Activated T-helper 1 cell treated with anti-CD3 and anti-CD28 coated beads, Interleukin-2, amount 50 U/mL, for 16 hours (primary cell): ENCODE measurements at places on chromosomes 7 and 10.

DNA sequence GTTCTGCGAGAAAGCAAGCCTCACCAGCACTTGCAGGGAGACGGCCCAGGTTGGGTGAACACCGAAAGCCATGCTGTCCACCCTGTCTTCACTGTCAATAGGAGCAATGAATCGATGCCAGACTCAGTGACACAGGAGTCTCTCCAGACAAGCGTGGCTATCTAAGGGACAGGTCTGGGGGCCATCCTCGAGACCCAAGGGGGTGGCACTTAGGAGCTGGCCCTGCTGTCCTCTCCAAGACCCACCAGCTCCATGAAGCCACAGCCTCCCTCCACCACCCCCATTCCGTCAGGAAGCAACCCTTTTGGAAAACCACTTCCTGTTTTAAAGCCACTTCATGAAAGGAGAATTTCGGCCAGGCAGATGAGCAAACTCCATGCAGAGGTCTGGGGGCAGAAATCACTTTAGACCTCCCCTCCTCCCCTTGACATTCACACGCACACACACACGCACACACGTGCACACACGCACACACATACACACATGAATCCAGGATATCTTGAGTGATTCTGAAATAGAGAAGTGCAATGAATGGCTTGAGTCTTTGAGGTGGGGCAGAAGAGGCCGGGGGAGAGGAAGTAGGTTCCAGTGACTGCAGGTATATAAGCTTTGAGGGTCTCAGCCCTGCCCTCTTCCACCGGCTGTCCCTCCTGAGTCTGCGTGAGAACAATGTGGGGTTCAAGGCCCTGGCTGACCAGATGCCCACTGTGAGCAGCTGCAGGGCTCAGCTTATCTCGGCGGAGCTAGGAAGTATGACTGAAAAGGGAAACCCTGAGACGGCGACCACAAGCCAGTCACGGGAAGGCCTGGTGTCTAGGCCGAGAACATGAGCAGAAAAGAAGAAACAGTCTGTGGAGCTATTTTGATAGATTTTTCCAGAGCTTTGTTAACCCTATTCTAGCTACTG lies 25.0 kb downstream of the RGS10 start:
- DNase-seq: no peak

DNA sequence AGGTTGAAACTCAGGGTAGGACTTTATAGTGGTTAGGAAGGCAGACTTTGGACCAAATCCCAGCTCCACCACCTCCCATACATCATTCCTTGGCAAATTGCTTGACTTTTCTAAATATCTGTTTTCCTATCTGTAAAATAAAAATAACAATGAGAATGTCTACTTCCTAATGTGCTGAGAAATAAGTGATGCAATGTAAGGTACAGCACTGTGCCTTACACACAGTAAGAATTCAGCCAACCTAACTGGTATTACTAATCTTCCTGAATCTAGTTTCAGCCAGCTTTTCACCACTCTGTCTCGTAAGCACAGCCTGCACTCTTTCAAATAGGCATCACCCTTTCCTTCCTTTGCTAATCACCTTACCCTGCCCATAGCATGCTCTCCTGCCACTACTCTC lies 9.7 kb downstream of the PRLHR start:
- DNase-seq: no peak

DNA sequence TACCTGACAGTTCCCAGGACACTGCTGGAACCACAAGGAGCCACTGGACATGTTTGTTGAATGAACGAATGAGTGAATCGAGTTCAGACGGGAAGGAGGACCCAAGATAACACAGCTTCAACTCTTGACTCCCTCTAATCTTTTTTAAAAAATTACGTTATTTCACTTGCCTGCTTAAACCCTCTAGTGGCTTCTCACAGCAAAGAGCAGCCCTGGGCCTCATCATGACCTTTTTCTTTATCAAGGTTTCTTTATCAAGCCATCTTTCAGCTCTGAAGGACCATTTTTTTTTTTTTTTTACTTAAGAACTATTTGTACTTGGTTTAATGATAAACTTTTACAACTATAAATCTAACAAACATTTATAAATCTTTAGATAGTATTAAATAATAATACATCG lies 110.6 kb downstream of the TAX1BP1 start:
- no peak for DNase-seq

GRCh38 chr7:104482362-104483037 lies 154.1 kb downstream of the LHFPL3 start:
- DNase-seq: no peak

GRCh38 chr10:4638099-4638498 lies 187.9 kb upstream of the AKR1E2 start:
- DNase-seq: no peak

- no peak for DNase-seq
Observed at GRCh38 chr10:78627254-78627795, 441.4 kb upstream of the ZMIZ1 start.

DNA sequence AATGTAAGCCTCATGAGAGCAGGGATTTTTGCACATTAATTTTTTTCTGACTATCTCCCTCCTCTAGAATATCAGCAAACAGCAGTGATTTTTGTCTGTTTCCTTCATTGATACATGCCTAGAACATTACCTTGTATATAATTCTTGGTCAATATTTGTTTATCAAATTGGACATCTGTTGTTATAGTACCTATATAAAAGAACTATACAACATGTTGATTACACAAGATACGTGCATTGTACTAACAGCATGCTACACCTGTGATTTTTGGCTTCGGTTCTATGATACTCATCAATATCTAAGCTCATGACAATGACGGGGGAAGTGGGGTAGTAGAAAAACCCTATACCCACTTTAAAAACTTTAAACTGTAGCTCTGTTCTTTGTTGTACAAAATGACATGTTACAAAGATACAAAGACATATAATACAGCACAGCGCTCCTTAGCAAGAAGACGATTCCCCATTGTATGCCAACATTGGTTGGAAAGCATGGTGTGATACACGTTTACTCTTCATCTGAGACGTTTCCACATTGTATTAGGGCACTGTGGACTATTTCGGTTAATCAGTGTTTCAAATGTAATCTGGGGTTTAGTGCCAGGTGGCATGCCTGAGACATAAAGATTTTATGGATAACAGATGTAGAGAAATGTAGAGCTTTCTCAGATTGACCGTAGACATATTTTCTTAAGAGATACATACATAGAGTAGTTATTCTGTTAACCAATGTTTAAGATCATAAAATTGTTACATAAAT lies 70.5 kb upstream of the FOXP2 start:
- DNase-seq: no peak

DNA sequence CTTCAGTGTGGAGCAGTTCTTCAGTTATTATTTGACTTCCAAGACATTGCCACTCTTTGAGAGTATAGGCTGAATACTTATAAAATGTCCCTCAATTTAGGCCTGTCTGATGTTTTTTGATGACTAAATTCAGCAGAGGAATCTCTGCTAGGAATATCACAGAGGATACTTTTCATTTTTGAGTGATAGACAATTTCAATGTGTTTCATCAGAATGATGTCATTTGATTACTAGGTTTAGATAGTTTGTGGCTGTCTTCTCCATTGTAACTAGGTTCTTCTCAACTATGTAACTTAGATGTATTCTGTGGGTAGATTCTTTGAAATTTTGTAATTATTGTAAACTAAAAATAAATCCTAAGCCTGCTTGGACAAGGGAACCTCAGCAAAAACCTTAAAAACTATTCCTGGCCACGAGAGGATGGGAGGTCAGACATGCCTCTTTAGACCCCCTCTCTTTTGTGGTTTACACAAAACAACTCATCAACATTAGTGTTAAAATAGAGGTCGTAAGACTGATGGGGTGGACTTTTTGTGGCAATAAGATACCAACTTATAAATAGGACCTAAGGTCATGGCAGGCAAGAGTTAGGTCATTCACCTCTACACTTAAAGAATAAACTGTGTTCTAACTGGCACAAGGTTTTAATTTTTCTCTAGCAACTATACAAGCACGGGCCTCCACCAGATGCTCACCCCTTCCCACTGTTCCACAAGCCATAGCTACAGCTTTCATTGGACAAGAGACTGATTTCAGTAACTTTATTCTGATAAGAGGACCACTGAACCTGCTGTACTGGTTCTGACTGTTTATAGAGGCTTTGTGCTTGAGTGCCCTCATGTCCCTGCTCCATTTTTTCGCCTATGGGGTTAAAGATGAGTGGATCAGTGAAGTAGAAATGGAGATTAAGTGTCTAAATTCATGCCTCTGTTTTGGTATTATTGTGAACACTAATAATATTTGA lies 33.7 kb downstream of the CYP2C8 start:
- no peak for DNase-seq

- DNase-seq: no peak
Observed at GRCh38 chr7:69173846-69174245, 424.4 kb upstream of the AUTS2 start.

GRCh38 chr10:30861221-30861620 lies 170.4 kb downstream of the ZNF438 start:
- DNase-seq: no peak

DNA sequence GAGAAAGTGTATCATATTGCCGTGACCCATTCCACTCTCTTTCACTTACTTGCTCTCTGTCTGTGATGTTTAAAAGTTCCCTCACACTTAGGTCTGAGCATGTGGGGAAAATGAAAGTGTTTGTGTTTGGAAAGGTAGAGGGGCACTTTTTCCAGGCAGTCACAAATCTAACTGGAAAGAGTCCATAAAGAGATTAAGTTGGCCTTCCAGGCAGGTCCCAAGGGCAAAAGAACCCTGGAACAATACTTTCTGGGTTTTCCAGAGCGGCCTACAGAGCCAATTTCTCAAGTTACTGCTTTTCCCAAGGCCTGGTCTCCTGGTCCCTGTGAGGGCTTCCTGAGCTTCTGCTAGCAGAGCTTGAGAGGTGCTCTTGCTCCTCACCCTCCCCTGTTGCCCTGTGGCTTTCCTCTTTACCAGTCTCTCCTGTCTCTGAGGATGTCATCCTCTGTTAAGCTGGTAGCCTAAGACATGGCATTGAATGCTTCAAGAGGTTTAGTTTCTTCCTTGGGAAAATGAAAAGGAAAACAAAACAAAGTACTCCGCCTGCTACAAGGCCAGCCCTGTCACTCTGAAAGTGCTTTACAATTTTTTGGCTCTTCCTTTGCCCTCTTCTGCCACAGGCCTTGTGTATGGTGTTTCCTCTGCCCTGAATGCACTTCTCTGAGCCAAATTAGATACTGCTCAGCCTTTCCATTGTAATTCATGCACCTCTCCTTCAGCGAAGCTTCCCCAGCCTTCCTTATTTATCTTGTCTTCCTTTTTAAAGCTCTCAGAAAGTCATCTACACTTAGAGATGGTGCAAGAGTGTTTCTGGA lies 20.1 kb downstream of the TES start:
- no peak for DNase-seq

GRCh38 chr10:110827410-110827809 lies 44.3 kb upstream of the PDCD4 start:
- DNase-seq: no peak

DNA sequence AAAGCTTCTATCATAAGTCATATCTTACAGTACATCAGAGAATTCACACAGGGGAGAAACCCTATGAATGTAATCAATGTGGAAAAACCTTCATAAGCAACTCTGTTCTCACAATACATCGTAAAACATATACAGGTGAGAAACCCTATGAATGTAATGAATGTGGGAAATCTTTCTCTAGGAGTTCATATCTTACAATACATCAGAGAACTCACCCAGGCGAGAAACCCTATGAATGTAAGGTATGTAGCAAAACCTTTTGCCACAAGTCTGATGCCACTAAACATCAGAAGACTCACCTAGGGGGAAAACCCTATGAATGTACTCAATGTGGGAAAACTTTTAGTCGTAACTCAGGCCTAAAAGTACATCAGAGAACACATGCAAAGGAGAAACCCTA lies 38.3 kb upstream of the ZNF248 start:
- DNase-seq: no peak

DNA sequence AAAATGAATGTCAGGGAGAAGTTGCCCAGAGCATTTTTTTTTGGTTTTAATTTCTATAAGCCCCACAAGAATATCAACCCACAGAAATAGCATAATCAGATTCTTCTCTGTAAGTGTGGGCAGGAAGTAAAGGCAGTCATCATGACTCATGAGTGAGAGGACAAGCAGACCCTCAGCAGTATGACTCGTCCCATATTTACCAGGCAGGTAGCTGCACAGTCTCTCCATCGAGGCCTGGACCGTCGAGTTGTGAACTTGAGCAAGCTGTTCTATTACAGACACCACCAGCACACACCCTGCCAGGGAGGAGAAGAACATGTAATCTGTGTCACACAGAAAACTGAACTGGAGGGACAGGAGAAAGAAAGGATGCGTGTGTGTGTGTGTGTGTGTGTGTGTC lies 37.8 kb downstream of the AOAH start:
- no peak for DNase-seq

- DNase-seq: no peak
Observed at GRCh38 chr10:77648472-77648871, 10.9 kb upstream of the KCNMA1 start.

- no peak for DNase-seq
Observed at GRCh38 chr10:121594623-121595350, 3.5 kb downstream of the FGFR2 start.

- DNase-seq: no peak
Observed at GRCh38 chr7:99651290-99651689, 28.5 kb downstream of the CYP3A5 start.

DNA sequence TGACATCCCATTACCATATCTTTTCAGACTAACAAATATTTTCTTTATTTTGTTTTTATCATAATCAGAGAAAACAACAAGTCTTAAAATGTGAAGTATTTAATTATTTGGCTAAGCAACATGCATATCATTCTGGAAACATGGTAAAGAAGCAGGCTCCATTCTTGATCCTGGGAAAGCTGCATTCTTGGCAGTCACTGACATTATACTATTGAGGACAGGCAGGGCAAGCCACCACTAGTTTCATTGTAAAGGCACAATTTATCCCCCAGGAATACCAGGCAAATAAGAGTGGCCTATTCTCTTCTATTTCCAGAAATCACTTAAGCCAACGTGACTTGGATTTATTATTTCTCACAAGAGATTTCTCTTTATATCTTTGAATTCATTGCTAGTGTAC lies 153.8 kb upstream of the AKR1E2 start:
- DNase-seq: no peak

- DNase-seq: no peak
Observed at GRCh38 chr7:151491859-151492258, 27.8 kb downstream of the RHEB start.

- no peak for DNase-seq
Observed at GRCh38 chr10:49187950-49188761, at the start of gene TMEM273. Gene TMEM273 (minus strand): TSS chr10:49188391. CDS start chr10:49188336, 55 bp downstream.

GRCh38 chr7:64651203-64651602 lies 14.7 kb upstream of the ZNF107 start:
- no peak for DNase-seq

DNA sequence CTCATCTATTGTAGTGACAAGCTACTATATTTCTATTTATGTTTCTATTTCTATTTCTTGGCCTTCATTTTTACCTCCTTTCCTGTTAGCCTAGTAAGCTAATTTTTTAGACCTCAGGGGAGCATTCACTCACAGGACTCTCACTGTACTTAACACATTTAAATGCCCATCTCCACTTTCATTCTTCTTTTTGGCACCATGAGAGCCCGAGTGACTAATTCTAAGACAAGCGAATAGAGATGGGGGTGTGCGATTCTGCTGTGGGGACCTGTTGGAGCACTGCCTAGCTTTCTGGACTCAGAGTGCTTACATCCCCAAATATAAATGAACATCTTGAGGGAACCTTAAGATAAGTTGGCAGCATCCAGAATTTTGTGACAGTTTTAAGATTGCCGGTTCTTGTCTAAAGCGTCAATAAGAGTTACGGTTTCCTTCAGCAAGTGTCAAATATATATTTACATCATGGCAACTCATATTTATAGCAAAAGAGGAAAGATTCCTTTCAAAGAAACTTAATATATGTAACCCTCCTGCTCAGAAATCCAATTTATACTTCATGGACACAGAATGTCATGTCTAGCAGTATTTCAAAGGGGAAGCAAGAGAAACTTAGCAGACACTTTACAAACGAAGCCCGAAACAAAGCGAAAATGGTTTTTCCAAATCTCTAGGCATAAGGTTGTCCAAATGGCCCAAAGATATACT lies 54.1 kb upstream of the AFAP1L2 start:
- no peak for DNase-seq
